ENCODE measurements at places on chromosomes 6 and 20. TPM values are rescaled to one million over a fixed set of nuclear protein-coding genes. Genes with fewer than 3 reads are reported as not detected.

The PTK6 gene
- total RNA-seq, result not detected

The ANKRD6 gene
- under 0.01 TPM for total RNA-seq

The FNDC1 gene
- total RNA-seq, result not detected

The CYP21A2 gene
- 1.4 TPM for total RNA-seq

The CST1 gene
- not detected for total RNA-seq

The DEFB118 gene
- total RNA-seq, result not detected

The CST5 gene
- not detected for total RNA-seq

The SYCP2 gene
- not detected for total RNA-seq

The KAT14 gene
- total RNA-seq, result 4.3 TPM

The CLPSL1 gene
- total RNA-seq, result not detected

The POU5F1 gene
- total RNA-seq, result not detected

The SDCBP2 gene
- total RNA-seq, result 3.9 TPM

The IL20RA gene
- total RNA-seq, result 1.2 TPM

The AIF1 gene
- not detected for total RNA-seq

The EYA2 gene
- total RNA-seq, result 1.4 TPM

The EYA4 gene
- total RNA-seq, result 2.9 TPM

The LKAAEAR1 gene
- not detected for total RNA-seq

The SAMD3 gene
- total RNA-seq, result 0.89 TPM

The CLVS2 gene
- total RNA-seq, result not detected

The VAPB gene
- total RNA-seq, result 13.1 TPM

The SPINT4 gene
- not detected for total RNA-seq

The SNPH gene
- 20.0 TPM for total RNA-seq

The NKAIN2 gene
- not detected for total RNA-seq

The BEND6 gene
- 4.3 TPM for total RNA-seq

The HNF4A gene
- not detected for total RNA-seq

The MMP24 gene
- 0.86 TPM for total RNA-seq

The SPTLC3 gene
- 4.9 TPM for total RNA-seq

The KCNK15 gene
- total RNA-seq, result not detected

The YIPF3 gene
- total RNA-seq, result 164 TPM

The PPIL1 gene
- 30.0 TPM for total RNA-seq

The ZNF165 gene
- total RNA-seq, result 1.2 TPM

The DEFB132 gene
- not detected for total RNA-seq

The PMEPA1 gene
- total RNA-seq, result not detected

The ADGRB3 gene
- total RNA-seq, result not detected

The BTN1A1 gene
- total RNA-seq, result not detected

The TBC1D20 gene
- total RNA-seq, result 39.9 TPM

The ARG1 gene
- total RNA-seq, result not detected

The WFDC13 gene
- not detected for total RNA-seq

The PTCHD4 gene
- 0.18 TPM for total RNA-seq

The PGC gene
- not detected for total RNA-seq

The KCNK5 gene
- not detected for total RNA-seq

The EDN3 gene
- total RNA-seq, result not detected

The DOK5 gene
- total RNA-seq, result 0.29 TPM

The CDH4 gene
- 13.8 TPM for total RNA-seq

The WFDC12 gene
- not detected for total RNA-seq

The MYL9 gene
- 149 TPM for total RNA-seq

The ASIP gene
- not detected for total RNA-seq

The PAX1 gene
- not detected for total RNA-seq

The C6orf163 gene
- total RNA-seq, result 0.35 TPM

The PTK7 gene
- 131 TPM for total RNA-seq

The CD40 gene
- total RNA-seq, result 6.7 TPM

The MOCS1 gene
- total RNA-seq, result 12.2 TPM

The ARMC2 gene
- 1.7 TPM for total RNA-seq

The AGER gene
- 2.3 TPM for total RNA-seq

All from myometrial cell (primary cell).